ENCODE measurements at places on chromosomes 3 and 15.

DNA sequence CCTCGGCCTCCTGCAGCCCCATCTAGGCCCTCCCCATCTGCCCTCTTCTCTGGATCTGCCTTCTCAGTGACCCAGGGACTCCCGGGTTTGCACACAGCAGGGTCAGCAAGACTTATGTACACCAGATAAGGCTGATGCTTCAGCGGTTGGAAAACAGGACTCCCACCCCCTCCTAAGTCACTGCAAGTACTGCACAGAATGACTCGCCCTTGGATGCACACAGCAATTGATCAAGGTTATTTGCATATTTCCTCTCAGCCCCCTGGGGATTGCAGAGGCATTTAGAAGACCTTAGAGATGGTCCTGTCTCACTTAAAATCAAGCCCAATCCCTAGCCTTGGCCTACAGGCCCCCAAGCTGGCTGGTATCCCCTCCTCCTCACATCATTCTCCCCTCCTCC is 8.9 kb downstream of the ACAN start:
- no peak for DNase-seq

DNA sequence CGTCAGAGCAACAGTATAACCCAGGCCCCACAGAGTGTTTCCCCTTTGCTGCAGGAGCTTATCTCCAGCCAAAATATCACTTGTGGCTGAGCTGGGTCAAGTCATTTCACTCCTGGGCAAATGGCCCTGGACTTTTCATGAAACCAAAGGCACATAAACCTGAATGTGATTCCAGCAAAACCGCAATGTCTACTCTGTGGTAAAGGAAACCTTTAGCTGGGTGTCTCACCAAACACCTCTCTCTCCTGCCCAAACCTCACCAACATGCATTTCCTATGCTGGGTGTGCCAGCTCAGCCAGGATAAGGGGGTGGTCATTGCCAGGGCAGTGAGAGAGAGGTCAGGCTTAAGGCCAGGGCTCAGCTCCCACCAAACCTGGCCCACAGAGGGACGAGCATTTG is 67.4 kb downstream of the GTPBP8 start:
- no peak for DNase-seq

DNA sequence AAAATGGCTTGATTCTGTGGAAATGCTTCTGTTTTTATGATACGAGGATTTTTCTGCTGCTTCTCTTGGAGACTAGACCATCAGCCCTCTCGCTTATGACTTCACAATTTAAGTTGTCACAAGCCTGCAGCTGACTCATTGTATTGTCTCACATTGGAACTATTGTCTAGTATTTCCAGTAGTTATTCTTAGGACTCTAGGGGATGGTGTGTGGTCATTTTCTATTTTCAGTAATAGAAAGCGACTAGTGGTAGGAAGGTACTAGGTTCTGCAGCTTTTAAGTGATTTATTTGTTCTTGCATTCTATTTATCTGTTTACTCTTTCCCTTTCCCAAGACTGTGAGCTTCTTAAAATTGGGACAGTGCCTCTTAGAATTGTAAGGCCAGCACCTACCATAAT is 66.3 kb upstream of the CRTC3 start:
- DNase-seq: peak; percentile 97

- no peak for DNase-seq
Measured at GRCh38 chr3:53939813-53940212, 48.2 kb upstream of the SELENOK start.

GRCh38 chr3:29128001-29128400 is 152.9 kb upstream of the RBMS3 start:
- DNase-seq: no peak

- no peak for DNase-seq
Measured at GRCh38 chr3:125194061-125194848, 18.3 kb downstream of the SLC12A8 start.

All from globus pallidus (tissue), 1 donor.